ENCODE measurements at places on chromosomes 16 and 17.

GRCh38 chr17:3282901-3283300, 15.3 kb downstream of the OR3A1 start:
- no peak for DNase-seq

DNA sequence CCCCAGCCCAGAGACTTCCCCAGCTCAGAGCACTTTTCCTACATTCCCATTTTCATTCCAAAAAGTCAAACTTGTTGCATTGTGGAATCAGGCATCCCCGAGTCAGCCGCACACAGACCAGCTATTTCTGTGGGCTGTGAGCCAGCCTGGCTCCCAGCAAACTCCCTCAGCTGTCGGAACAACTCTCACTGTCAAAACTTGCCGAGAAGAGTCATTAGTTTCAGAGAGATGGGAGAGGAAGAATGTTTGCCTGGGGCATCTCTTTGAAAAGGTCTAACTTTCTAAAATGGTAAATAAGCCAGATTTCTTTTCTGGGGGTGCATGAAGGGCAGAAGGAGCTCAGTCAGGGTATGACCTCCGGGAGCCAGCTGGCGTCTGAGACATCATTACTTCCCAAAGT, 280.0 kb downstream of the TMEM114 start:
- DNase-seq: no peak

GRCh38 chr16:30585022-30585399, 486 bp downstream of the ZNF785 start:
- DNase-seq: no peak

DNA sequence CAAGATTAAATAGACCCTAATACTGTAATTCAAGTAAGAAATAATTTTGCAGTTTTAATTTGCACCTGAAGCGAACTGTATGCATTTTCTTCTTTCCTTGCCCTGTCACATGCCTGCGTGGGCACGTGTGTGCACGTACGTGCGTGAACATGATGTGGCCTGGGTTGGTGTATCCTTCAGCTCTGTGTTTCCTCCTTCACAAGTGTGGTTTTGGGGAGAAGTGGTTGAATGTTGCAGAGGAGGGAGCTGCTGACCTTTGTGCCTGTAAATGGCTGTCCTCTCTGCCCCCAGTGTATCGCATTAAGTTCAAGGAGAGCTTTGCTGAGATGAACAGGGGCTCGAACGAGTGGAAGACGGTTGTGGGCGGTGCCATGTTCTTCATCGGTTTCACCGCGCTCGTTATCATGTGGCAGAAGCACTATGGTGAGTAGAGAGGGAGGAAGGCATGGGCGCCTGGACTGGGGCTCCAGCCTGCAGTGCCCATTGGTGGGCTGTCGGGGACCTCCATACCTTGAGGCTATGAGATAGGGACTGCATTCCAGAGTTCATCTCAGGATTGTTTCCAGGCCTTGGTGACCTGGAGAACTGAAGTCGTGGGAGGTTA, 6.0 kb downstream of the COX4I1 start:
- DNase-seq: no peak

- DNase-seq: no peak
These were observed 82.2 kb upstream of the CDC42EP4 start for GRCh38 chr17:73393962-73394361.

GRCh38 chr16:89721546-89722391, 432 bp downstream of the ZNF276 start:
- DNase-seq: peak; percentile 84

GRCh38 chr16:11585460-11586377, 1.0 kb downstream of the LITAF start:
- DNase-seq: peak; percentile 85

GRCh38 chr17:70207184-70207583, 37.9 kb downstream of the KCNJ2 start:
- no peak for DNase-seq

DNA sequence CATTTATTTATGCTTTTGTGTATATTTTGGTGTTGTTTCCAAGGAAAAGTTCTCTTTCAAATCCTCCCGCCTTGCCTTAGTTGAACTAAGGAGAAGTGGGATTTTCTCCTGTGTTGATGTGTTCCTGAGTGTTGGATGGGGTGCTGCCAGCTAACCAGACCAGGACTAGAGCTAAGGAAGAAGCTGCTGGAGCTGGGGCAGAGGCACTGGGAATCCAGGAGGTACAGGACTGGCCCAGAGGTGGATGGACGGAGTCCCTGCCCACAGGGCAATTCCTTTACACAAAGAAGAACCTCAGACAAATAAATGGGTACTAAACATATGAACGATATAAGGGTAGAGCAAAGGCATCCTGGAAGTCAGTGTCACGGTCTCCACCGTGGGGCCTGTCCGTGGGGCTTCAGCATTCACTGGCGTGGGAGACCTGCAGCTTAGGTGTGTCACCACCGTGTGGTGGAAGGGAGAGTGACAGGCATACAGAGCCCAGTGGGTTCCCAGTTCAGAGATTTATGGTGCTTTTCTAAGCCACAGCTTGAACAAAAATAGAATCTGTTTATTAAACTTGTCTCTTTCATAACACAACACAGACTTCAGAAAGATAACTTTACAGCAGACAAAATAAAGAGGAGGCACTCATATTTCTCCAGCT, 270.7 kb downstream of the NTN1 start:
- DNase-seq: no peak

DNA sequence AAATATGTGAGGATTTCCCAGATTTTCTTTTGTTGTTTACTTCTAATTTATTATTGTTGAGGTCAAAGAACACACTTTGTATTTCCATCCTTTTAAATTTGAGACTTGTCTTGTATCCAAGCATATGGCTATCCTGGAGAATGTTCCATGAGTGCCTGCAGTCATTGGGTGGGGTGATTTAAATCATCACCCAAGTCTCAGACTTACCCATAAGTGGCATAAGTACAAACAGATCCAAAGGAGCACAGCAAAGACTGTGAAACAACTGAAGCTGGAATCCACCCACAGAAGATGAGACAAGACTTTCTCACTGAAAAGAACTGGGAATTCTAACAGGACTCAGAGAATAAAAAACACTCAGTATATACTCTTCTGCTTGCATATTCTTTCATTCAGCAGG, 239.9 kb downstream of the CEP112 start:
- no peak for DNase-seq

- no peak for DNase-seq
These were observed 26.9 kb downstream of the TK2 start for GRCh38 chr16:66522816-66523590.

- no peak for DNase-seq
These were observed 27.7 kb downstream of the NECAB2 start for GRCh38 chr16:83995754-83996153.

DNA sequence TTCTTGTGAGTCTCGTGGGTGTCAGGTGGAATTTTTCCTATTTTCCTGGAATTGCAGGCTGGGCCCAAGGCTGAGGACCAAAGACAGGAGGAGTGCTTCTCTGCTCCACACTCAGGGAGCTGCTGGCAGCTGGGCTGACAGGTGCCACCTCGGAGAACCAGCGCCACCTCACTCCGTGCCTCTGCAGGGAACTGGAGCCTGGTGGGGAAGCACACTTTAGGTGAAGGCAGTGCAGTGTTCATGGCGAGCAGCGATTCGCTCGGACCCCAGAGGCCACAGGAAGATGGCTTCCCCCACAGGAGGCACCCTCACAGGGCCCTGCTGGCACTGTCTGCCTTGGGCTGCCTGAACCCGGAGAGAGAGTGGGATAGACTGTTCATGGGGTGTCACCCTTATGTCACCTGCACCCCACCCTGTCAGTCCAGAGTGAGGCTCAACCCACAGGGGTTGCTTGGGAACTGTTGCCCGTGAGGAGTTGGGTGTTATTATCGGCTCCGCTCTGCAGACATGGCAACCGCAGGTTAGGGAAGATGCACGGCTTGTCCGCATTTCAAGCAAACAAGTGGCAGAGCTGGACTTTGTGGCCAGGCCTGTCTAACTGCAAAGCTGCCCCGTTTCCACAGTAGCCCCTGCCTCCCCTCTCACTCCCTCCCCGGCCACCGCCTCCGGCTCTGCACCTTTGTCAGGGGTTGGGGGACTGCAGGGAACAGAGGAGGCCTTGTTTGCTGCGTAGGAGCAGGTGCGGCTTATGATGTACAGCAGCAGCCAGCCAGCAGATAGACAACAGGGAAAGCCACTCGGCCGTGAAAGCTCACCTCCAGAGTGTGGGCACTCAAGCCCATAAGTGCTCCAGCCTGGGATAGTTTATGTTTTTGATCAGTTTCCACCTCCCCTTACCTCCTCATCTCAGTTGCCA, 15.5 kb downstream of the TBC1D24 start:
- no peak for DNase-seq

DNA sequence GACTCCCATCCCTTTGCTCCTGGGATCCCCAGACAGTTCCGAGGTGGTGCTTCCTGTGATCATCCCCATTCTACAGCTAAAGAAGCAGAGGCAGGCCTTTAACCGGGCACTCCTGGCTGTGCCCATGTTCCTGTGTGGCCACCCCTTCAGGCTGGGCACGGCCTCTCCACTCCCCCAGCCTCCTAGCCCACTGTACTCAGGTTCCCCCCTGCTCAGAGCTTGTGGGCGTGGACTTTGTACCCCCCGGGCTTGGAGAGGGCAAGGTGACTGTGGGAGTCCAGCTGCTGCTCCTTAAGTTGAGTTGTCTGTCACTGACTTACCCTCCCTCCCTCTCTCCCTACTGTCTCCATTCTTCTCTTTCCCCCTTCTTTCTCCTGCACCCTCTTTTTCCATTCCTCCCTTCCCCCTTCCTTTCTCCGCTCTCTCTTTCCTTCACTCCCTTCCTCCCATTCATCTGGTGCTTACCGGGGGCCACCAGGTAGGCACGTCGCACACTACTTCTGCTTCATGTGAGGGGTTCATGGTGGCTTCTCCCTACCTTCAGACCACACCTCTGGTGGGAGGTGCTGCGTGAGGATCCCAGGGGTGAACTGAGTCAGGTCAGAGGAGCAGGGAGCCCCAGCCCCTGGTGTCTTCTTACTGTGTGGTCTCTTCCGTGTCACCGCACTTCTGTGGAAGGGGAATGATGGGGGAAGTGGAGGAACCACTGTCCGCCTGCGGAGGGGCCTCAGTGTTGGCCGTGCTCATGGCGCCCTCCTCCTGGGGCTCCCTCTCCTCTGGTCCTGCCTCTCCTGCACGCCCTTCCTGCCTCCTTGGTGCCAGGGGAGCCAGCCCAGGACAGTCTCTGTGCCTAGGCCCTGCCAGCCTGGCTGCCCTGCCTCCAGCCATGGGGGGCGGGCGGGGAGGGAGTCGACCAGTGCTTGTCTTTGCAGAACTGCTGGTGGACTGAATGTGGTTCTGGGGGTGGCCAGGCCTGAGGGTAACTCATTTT, 29.7 kb downstream of the CMIP start:
- DNase-seq: no peak

Data from coronary artery (tissue), 2 donors.